Dermis blood vessel endothelial cell (primary cell): ENCODE measurements at places on chromosomes 13 and 19. TPM values are rescaled to one million over a fixed set of nuclear protein-coding genes. Genes with fewer than 3 reads are reported as not detected.
A peak's percentile ranks its signal among the peaks of the same experiment; 100 is the strongest.

Gene FLT1
- total RNA-seq = 74.7 and 82.9 TPM in 2 replicates

GRCh38 chr19:29404951-29405727 is 120.7 kb upstream of the VSTM2B start:
- DNase-seq = no peak

DNA sequence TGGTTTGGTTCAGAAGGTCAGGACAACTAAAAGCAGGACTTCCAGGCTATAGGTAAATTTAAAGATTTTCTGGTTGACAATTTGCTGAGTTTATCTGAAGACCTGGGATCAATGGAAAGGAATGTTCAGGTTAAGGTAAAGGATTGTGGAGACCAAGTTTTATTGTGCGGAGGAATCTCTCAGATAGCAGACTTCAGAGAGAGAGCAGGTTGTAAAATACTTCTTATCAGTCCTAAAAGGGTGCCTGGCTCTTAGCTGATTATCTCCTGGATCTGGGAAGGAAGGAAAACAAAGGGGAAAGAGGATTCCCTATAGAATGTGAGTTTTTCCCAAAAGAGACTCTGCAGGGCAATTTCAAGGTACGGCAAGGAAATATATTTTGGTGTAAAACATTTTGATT is 851.5 kb downstream of the DACH1 start:
- no peak for DNase-seq

DNA sequence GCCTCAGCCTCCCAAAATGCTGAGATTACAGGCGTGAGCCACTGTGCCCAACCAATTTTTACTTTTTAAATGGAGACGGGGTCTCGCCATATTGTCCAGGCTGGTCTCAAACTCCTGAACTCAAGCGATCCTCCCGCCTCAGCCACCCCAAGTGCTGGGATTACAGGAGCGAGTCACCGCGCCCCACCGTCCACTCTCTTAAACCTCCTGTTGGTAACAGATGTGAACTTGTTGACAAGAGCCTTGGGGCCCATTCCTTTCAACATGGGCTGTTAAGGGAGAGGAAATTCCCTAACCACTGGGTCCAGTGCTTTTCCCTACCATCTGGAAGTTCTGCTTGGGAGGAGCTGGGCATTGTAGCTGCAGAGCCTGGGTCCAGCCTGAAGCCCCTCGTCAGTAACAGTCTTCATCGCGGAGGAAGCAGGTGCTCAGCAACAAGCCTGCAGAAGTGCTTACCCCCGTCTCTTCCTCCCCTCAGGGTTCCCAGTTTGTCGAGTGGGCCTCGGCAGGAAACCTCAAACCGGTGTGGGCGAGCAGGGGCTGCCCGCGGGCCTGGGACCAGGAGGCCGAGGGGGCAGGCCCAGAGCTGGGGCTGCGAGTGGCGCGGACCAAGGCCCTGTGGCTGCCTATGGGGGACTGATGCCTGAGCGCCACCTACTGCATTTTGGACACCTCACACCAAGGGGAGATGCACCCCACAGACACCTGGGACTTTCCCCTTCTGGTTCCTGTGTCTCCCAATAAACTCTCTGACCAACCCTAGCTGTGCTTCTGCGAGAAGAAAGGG is 4.0 kb upstream of the FLT3LG start:
- no peak for DNase-seq

DNA sequence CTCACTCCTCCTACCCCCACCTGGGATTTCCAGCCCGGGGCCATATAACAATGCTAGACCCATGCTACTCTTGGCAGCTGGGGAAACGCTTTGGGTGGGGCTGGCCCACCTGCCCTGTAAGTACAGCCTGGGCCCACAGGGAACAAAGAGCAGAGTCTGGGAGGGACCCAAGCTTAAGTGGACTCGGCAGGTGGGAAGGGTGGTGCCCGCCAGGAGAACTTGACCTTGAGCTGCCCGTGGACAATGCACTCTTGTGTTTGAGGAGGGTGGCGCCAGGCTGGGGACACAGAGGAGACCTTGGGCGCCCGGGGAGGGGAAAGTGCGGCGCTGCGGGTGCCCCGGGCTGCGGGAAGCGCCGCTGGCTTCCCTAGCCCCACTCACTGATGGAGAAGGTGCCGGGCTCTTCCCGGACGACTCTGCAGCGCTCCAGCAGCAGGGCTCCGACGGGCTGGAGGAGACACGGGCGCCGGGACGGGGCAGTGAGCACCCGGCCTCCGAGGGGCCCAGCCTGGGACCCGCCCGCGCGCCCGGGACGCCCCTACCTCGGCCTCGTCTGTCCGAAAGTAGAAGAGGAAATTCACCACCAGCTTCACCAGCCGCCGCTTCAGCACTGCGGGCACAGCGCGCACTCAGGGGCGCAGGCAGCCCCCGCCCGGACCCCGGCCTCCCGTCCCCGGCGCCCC is 607 bp downstream of the PLEKHJ1 start:
- peak; percentile 30 for DNase-seq

Gene PABPC3
- total RNA-seq = under 0.01 and 0.14 TPM in 2 replicates

DNA sequence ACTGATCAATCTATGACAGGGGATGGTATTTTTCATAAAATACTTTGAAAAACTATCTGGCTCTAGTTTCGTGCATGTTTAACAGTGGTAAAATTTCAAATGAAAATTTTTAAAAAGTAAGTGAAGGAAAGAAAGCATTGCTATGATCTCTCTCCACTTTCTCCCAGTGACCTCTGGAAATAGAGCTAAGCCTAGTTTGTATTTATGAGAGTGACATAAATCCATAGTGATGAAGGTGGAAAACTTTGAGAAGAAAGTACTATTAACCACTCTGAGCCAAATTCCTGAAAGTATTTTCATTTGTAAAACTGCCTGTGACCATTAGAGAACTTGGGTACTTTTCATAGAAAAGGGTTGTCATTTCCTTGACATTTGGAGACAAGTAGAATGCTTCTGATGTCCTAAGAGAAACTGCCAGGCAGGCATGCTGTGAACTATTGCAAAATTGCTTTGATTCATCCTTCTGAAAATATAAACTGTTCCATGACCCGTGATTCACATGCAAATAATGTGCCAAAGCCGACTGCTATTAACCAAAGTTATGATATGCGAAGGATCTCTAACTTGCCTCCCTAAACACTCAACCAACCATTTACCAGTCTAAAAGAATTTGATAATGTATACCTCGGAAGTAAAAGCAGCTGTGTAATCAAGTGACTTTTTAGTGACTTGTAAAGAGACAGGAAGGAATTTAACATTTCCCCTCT is 133.2 kb downstream of the VWA8 start:
- DNase-seq = peak; percentile 68

DNA sequence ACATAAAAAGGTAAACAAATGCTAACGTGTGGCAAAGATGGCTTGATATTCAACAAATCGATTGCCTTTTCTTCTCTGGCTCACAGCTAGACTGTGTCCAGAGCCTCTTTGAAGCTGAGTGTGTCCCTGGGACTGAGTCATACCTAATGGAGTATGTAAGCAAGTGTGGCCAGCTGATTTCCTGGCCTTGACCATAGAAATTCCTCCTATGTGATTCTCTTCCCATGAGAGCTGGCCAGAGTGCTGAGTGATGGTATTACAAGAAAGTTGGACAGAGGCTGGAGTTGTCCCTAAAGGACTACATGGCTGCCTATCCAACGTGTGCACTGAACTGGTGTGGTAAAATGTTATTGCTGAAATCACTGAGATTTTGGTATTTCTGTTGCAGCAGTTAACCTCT is 320.1 kb upstream of the SLC10A2 start:
- DNase-seq = no peak

DNA sequence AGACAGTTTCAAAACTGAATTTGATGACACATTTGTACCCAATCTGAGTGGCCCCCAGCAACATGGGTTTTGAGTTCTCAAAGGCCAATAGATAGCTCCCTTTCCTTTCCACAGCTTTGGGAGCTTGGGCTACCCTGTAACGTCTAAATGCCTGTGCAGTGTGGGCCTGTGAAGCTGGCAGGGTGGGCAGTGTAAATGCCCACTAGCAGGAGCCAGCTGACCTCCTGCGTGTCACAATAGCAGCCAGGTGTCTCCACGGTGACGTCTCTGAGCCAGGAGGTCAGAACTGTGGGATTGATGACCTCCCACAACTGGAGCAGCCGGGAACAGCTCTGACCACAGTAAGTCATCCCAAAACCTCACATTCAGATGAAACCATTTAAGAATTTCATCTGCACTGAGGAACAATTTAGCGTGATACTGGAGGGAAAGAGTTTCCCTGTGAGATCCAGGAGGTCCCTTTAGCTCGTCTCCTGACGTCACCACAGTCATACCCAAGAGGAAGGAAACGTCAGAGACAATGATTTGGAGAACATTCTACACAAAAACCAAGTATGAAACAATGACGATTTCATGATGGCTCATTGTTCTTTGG is at the start of gene IPO5:
IPO5 (plus strand) TSS at position 300 of the 595 bp plus-strand sequence. CDS start 23,022 bp downstream, outside the sequence.
- no peak for DNase-seq

Gene PRR36
- not detected in 2 replicates for total RNA-seq

Gene EDNRB
- total RNA-seq = 112 and 119 TPM in 2 replicates

Gene CCDC194
- 0.17 TPM in 1 of 2 replicates, not detected in the other for total RNA-seq

Gene KIR3DL2
- not detected in 2 replicates for total RNA-seq

DNA sequence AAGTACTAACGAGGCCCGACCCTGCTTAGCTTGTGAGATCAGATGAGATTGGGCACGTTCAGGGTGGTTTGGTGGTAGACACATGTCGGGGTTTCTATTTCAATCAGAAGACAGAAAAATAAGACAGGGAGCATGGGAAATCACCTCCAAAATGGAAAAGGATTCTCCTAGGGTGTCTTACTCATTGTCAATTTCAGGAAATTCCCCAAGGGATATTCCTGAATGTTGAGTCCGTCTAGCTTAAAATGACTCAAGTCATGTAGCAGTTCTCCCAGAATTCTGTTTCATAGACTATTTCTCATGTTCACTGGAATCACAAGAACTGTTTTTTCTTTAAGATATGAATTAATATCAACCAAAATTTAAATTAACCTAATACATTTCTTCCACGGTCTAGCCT is 380.1 kb downstream of the EFNB2 start:
- DNase-seq = no peak

- DNase-seq = peak; percentile 77
These were observed 685 bp downstream of the LENG9 start for GRCh38 chr19:54462655-54463530.

GRCh38 chr13:76286178-76286577 is 600.0 kb downstream of the KCTD12 start:
- DNase-seq = no peak

Gene ADGRE1
- total RNA-seq = not detected in 2 replicates

- peak; percentile 48 for DNase-seq
These were observed 250.3 kb upstream of the ATXN8OS start for GRCh38 chr13:69857183-69857821.

- no peak for DNase-seq
These were observed 4.6 kb upstream of the ATP8B3 start for GRCh38 chr19:1816530-1817298.

DNA sequence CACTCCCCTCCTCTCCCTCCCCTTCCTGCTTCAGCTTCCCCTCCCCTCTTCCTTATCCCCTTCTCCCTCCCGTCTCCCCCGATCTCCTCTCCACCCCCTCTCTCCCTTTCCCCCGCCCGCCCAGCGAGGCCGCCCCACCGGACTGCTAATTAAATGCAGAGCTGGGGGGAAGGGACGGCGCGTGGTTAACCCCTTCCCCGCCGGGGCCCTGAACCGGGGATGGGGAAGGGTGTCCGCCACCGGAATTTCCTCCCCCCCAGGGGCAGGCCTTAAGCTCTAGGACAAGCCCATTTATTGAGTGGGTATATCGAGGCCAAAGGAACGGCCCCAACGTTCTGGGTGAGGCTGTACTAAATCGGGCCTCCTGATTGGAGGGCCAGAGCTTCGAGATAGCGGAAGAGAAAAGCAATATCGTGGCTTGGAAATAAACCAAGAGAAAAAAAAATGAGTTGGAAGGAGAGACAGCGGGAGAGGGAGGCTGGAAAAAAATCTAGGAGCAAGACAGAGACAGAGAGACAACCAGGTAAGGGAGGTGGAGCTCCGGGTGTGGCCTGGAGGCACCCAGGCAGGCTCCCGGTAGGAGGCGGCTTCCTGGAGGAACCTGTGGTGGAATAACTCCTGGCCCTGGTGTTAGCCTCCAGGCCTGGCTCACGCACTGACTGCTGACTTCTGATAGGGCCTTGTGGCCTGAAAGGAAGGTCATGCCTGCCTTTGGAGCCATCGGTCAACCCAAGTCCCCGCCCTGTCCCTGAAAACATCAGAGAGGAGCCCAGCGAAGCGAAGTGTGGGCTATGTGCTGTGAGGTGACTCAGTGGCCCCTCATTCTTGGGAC is 11.6 kb upstream of the JUND start:
- peak; percentile 54 for DNase-seq

DNA sequence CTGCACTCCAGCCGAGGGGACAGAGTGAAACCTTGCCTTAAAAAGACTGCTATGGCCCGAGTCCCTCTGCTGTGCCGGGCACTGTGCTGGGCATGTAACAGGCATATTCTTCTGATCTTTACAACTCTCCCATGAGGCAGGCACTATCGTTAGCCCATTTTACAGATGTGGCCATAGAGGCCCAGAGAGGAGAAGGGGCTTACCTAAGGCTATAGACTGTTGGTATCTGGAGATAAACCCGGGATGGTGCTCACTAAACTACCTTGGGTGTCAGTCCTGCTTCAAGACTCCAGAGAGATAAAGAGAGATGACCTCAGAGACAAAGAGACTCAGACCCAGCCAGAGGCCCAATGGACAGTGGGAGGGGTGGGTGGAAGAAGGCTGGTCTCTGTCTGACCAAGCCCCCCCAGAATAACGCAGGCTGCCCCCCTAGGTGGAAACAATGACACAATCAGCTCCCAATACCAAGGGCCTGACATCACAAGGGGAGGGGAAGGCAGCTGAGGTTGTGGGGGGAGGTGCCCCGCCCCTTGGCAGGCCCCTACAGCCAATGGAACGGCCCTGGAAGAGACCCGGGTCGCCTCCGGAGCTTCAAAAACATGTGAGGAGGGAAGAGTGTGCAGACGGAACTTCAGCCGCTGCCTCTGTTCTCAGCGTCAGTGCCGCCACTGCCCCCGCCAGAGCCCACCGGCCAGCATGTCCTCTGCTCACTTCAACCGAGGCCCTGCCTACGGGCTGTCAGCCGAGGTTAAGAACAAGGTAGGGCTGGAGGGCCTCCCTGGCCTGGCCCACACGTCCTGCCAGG is at the start of gene CNN1:
CNN1 (plus strand) TSS at position 620 of the 805 bp plus-strand sequence; CDS start at position 697, 77 bp downstream.
- DNase-seq = peak; percentile 17

Gene CPB2
- total RNA-seq = not detected in 2 replicates

- no peak for DNase-seq
These were observed 18.1 kb downstream of the SLC7A1 start for GRCh38 chr13:29577136-29578051.

Gene LHB
- not detected in 2 replicates for total RNA-seq

Gene HAUS8
- 4.1 and 4.6 TPM in 2 replicates for total RNA-seq

Gene TTC9B
- not detected in 2 replicates for total RNA-seq

DNA sequence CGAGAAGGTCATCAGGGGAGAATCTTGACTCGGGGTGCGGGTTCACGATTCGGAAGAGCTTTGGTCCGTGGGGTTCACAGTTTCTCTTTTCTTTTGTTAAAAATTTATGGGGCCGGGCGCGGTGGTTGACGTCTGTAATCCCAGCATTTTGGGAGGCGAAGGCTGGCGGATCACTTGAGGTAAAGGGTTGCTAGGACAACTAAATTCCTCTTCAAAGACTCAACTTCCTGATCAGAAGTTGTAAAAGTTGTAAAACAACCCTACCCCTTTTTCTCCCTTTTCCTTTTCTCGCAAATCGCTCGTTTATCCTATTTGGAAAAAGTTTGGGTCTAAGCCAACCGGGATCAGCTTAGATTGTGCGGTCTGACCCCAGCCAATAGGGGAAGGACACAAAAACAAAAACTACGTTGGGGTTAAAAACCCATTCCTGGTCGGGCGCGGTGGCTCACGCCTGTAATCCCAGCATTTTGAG is 673 bp downstream of the ZNF486 start:
- peak; percentile 67 for DNase-seq
